Aorta (tissue), 5 donors: ENCODE measurements at places on chromosomes 3 and 15. TPM values are rescaled to one million over a fixed set of nuclear protein-coding genes. Genes with fewer than 3 reads are reported as not detected.

DNA sequence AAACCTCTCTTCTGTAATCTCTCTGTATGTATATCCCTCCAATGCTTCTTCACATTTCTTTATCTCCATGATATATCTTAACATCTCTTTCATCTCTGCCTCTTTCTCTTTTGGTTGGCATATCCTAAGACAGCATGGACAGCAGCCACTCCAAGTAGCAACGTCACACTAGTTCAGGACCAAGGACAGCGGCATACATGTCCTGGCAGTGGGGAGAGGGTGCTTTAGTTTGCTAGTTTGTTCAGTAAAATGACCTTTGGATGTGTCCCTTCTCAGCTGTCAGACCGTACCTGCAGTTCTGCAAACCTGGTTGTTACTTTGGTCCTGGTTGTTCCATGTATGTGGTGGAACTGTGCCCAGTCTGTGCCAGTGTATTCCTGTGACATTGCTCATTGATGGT, 225.6 kb upstream of the ROPN1 start:
- DNase-seq, result no peak

DNA sequence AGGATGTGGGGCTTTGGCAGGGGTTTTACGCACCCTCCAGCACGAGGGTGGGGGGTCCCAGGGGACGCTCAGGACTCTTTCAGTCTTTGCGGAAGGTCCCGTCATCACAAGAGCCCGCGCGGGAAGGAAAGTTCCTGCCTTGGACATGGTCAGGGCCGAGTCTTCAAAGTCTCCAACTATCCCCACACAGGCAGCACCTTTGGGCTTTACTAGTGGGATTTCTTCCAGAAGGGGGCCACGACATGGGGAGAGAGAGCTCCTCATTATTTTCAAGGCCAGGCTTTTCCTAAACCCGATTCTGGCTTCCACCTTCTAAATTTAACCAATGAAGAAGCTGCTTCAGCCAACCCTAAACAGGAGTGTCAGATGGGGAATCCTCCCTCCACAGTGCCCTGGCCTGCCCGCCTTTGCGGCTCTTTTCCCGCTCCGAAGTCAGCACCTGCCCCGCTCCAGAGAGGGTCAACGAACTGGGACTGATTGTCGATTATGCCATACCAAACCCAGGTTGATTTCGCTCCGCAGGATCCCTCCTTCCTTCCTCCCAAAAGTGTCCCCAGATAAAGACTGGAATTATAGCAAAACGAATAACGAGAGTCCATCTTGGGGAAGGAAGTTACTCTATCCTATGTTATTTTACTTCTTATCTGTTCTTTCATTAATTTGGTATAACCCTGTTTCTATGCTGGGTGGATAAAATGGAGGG, 11.0 kb downstream of the SHOX2 start:
- no peak for DNase-seq

GRCh38 chr3:161163297-161163696, 57.8 kb upstream of the NMD3 start:
- no peak for DNase-seq

GRCh38 chr3:98728672-98729071, 34.5 kb upstream of the ST3GAL6 start:
- no peak for DNase-seq

DNA sequence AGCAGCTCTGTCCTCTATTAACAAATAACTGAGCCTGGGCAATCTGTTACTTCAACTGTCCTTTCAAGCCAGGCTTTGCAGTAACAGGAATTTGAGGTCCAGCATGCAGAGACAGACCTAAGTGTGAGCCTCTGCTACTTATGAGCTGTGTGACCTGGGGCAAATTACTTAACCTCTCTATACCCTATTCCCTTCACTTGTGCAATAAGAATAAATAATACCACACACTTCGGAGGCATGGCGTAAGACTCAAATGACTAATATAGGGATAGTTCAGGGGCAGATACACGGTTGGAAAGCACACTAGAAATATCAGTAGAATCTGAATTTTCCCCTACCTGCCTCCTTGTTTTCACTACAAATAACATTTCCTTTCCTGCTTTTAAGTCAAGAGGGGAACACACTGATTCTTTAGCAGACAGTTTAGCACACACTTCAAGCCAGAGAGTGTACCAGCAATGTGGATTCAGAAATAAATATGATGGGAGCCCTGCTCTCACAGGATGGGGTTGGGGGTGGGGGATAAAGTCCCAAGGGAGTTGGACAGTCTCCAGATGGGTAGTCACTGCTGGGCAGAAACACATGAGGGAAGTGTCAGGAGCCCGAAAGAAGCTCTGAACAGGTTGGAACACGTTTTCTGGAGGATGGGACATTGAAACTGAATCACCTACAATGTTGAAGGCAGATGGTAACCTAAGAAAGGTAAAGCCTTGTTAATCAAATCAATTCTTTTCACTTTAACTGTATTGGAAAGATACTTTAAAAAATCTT, 61.8 kb upstream of the RBP1 start:
- no peak for DNase-seq

DNA sequence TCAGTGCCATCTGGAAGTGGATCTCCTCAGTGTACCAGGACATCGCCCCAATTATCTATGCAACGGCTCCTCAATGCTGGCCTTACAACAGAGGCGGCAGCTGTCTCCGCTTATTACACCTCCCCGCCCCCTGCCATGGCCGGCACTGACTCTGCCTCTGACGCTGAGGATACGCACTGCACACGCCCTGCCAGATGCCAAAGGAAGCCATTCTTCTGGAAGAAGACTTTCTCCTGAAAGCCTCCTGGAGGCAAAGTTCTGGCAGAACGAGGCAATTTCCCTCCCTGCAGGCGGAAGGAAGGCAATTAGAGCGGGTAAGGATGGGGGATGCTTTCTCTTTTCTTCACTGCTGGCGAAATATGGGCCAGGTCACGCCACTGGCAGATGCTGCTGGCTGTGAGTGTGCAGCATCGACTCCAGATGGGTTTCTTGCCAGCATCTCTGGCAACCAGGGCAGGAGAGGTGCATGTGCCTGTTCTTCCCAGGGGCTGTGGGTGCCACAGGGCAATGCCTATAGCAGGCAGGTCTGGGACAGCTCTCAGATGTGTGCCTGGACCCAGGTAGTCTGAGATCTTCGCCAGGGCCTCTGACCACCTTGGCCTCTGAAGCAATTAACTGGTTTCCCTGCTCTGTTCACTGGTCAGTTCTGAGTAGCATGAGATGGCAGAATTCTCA, 62.2 kb upstream of the MRPS22 start:
- peak; percentile 53 for DNase-seq

GRCh38 chr3:65500398-65501306, 538.1 kb downstream of the MAGI1 start:
- DNase-seq, result no peak

- no peak for DNase-seq
Observed at GRCh38 chr3:58107597-58107996, 99.4 kb downstream of the FLNB start.

GRCh38 chr15:71471347-71471746, 339.0 kb upstream of the NR2E3 start:
- DNase-seq, result no peak

- no peak for DNase-seq
Observed at GRCh38 chr15:73493922-73494321, 51.0 kb downstream of the REC114 start.

GRCh38 chr3:70180664-70181063, 131.8 kb downstream of the MDFIC2 start:
- DNase-seq, result no peak

DNA sequence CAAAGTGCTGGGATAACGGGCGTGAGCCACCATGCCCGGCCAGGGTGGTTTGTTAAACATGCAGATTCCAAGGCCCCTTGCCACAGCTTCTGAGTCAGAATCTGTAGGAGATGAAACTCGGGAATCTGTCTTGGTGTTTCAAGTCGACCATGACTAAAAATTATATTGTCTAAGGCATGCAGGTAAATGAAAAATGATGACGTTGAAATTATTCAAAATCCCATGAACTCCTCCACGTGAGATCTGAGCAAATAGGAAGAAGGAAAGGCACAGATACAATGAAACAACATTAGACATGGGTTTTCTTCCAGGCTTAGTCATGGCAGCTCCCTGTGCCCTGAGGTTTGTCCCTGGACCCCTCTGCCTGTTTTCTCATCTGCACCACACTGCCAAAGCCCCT, 172.0 kb upstream of the CMC1 start:
- DNase-seq, result no peak

DNA sequence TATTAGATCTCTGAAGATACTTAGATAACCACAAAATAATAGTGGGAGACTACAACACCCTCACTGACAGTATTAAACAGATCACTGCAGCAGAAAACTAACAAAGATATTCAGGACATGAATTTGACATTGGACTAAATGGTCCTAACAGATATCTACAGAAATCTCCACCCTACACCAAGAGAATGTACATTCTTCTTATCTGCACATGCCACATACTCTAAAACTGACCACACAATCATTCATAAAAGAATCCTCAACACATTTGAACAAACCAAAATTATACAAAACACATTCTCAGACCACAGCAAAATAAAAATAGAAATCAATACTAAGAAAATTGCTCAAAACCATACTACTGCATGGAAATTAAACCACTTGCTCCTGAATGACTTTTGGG, 116.3 kb downstream of the DTWD1 start:
- DNase-seq, result no peak

GRCh38 chr3:16583551-16583950, 21.7 kb downstream of the DAZL start:
- DNase-seq, result no peak

DNA sequence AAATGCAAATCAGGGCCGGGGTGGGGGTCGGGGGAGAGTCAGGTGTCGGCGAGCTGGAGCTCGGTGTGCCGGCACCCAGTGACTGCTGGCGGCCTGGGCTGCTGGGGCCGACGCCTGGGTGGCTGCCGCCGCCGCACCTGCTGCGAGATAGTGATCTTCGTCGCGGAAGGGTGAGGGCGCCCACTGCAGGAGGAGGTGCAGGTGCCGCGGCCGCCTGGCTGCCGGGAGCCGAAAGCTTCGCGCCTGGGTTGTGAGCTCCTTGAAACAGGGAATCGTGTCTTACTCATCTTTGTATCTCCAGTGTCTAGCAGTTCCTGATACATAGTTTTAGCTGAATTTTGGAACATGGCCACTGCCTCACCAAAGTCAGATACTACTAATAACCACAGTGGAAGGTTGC, 64.0 kb upstream of the CPOX start:
- DNase-seq, result no peak

DNA sequence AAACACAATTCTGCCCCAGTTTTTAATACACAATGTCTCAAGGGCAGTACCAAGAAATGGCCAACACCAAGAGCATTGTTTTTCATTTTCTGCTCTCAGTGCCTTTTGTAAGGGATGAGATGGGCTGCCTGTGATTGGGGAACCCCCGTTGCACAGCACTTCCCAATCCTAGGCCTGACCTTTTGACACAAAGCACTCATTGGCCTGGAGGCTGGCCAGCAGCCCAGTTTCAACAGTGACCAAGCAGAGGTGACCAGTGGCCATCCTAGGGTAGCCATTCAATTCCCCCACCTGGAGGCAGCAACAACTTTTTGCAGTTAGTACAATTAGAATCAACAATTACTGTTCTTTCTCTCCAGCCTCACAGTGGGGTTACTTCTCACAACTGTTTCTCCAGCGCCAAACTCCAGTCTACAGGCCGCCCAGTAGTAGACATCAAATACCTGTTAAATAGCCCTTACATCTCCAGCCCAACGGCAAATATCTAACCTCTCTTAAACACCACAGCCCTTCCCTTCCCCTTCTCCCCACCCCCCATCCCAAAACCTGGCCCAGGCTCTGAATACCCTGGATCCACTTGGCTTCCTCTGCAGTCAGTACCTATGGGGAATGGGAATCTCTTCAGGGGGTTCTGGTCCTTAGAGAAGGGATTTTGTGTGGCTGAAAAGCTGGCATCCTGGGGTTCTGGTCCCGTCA, 8.9 kb upstream of the LRRC2 start:
- DNase-seq, result no peak

GRCh38 chr3:3628676-3629328, 170.4 kb upstream of the LRRN1 start:
- DNase-seq, result no peak

- peak; percentile 57 for DNase-seq
Observed at GRCh38 chr15:70289191-70289955, 191.7 kb upstream of the TLE3 start.

CDCP1 gene
- total RNA-seq, result 8.9 TPM

EPHA3 gene
- 19.3 TPM for total RNA-seq

DISP2 gene
- total RNA-seq, result 0.60 TPM

MASP1 gene
- total RNA-seq, result 3.8 TPM

ADAMTS17 gene
- 4.2 TPM for total RNA-seq

ACAN gene
- 312 TPM for total RNA-seq

PLSCR2 gene
- 1.4 TPM for total RNA-seq

PIK3CA gene
- 37.6 TPM for total RNA-seq
